ENCODE measurements at places on chromosomes 3 and 15. TPM values are rescaled to one million over a fixed set of nuclear protein-coding genes. Genes with fewer than 3 reads are reported as not detected.

The SAMMSON gene
- not detected for total RNA-seq

DNA sequence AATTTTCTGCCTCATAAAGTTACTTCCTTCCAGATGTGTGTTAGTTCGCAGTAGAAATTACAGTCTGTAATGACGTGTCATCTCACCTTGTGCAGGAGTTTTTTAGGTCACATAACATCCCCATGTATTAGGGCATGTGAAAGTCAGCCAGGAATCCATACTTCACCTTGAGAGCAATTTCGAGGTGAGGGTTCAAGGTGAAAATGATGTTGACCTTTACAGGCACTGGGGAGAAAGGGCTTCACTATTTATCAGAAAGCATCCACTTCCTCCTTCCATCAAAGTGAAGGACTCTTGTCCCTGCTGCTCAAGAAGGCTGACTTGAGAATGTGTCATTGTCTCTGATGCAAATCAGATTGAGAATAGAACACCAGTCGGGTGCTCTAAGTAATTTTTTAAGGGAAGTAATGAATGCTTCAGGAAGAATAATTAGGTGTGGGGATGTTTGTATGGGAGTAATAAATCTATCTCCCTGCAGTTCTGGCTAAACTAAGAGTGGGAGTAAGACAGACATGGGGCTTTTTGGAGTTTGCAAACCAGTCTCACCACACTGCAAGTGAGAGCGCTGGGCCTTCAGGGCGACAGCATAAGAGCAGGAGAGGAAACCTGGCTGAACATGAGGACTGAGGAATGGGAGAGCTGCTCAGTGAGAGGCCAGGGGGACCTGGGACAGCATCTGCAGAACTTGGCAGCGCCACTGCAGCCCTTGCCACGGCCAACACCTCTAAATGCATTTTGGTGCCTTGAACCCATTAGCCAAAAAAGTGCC lies 85.9 kb upstream of the IL12A start:
- no peak for ATAC-seq

DNA sequence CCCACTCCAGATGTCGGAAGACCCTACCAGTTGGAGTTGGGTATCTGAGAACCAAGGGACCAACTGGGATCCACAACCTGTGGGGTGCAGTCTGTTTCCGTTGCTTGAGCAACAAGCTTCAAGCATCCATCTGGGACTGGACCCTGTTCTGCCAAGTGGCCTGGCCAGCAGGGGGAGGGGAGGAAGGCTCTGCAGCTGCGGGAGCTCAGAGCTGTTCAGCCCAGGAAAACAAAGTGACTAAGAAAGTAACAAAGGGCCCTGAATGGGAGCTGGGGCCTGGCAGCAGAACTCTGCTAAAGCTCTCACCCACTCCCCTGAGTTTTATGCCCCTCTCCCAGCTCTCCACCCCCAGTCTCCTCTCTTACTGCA lies 2.7 kb downstream of the TYRO3 start:
- ATAC-seq, result no peak

- no peak for ATAC-seq
These were observed 74.0 kb downstream of the COL8A1 start for GRCh38 chr3:99712291-99712954.

- ATAC-seq, result no peak
These were observed 81.5 kb downstream of the GAP43 start for GRCh38 chr3:115704661-115705338.

DNA sequence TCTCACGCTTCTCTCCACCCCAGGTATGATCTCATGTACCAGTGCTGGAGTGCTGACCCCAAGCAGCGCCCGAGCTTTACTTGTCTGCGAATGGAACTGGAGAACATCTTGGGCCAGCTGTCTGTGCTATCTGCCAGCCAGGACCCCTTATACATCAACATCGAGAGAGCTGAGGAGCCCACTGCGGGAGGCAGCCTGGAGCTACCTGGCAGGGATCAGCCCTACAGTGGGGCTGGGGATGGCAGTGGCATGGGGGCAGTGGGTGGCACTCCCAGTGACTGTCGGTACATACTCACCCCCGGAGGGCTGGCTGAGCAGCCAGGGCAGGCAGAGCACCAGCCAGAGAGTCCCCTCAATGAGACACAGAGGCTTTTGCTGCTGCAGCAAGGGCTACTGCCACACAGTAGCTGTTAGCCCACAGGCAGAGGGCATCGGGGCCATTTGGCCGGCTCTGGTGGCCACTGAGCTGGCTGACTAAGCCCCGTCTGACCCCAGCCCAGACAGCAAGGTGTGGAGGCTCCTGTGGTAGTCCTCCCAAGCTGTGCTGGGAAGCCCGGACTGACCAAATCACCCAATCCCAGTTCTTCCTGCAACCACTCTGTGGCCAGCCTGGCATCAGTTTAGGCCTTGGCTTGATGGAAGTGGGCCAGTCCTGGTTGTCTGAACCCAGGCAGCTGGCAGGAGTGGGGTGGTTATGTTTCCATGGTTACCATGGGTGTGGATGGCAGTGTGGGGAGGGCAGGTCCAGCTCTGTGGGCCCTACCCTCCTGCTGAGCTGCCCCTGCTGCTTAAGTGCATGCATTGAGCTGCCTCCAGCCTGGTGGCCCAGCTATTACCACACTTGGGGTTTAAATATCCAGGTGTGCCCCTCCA lies 19.1 kb downstream of the TYRO3 start:
- ATAC-seq, result no peak

Data from activated T-helper 17 cell treated with anti-CD3 and anti-CD28 coated beads, Interleukin-2, amount 50 U/mL, for 72 hours (primary cell).